SW 1271 (cell line): ENCODE measurements at places on chromosomes 3 and 15.

DNA sequence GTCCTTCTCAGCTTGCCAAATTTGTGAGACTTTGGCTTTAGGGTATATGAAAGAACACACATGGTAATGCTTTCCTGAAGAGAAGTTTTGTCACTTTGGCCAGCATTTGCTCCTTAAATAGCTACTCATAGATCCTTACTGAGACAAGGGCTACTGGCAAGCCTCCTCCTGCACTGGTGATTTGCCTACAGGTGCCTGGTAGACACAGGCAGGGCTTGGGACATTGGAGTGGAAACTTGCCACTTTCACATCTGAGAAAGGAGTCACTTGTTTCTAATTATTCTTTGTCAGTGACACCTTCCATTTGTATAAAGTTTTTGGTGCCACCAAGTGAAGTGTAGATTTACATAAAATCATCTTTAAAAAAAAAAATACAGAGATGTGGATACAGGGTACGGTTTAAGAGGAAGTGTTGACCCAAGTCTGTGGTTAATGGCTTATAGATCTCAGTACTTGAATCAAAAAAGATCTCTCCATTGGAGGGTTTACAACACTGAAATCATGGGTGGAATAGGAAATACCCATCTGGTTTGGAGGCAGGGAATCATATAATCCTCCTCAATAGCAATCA is 132.8 kb upstream of the GADL1 start:
- no peak for DNase-seq

DNA sequence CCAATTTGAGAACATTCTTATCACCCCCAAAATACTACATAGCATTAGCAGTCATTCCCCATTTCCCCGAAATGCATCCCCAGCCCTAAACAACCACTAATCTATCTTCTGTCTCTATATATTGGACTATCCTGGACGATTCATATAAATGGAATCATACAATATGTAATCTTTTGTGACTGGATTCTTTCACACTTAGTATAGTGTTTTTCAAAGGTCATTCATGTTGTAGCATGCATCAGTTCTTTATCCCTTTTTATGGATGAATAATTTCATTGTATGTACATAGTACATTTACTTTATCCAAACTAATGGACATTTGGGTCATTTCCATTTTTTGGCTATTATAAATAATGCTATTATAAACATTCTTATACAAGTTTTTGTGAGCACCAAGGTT is 27.5 kb upstream of the EIF1B start:
- no peak for DNase-seq

- DNase-seq: no peak
Observed at GRCh38 chr3:134149286-134149685, 101.4 kb downstream of the RYK start.

GRCh38 chr3:105858017-105858416 is 10.8 kb downstream of the CBLB start:
- DNase-seq: no peak

DNA sequence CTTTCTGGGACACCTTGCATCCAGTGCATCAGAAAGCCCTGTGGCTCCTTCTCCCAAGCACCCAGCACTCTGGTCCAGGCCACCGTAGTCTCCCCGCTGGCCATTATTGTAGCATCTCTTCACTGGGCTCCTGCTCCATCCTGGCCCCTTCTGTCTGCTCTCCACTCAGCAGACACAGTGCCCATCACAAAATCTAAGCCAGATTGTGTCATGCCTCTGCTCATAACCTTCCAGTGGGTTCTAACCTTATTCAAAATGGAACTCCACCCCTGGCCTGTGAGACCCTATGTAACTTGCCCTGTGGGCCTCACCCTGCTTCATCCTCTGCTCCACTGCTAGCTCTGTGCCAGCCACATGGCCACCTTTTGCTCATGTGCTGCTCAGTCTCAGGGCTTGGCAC is 31.7 kb upstream of the PRR23E start:
- no peak for DNase-seq

DNA sequence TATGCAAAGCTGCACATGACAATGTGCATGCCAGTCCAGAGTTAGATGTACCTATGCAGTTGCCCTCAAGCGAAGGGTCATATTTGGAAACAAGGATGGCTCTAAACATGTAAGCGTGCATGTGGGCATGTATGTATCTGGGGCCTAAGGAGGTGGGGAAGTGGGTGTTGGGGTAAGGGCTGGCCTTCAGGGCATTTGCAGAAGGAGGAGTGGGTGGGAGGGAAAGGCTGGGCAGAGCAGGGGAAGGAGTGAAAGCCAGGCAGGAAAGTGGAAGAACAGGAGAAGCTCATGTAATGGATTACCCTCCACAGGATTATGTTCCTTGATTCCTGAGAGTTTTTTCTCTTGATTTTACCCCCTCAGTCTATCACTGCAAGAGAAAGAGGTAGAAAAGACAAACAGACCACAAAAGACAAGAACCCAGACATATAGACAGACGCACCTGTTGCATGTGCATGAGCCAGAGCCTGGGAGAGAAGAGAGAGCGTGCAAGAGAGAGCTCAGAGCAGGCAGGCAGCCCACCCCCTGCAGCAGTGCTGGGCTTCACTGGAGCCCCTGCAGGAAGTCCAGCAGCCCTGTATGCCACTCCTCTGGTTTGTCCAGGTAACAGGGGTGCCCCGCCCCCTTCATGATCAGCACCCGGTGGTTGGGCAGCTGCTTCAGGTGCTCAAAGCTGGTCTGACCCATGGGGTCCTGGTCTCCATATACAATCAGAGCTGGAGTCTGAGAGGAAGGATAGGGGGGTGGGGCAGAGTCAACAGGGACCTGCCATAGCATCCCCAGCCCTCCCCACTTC is 1.8 kb upstream of the PCBP4 start:
- no peak for DNase-seq

DNA sequence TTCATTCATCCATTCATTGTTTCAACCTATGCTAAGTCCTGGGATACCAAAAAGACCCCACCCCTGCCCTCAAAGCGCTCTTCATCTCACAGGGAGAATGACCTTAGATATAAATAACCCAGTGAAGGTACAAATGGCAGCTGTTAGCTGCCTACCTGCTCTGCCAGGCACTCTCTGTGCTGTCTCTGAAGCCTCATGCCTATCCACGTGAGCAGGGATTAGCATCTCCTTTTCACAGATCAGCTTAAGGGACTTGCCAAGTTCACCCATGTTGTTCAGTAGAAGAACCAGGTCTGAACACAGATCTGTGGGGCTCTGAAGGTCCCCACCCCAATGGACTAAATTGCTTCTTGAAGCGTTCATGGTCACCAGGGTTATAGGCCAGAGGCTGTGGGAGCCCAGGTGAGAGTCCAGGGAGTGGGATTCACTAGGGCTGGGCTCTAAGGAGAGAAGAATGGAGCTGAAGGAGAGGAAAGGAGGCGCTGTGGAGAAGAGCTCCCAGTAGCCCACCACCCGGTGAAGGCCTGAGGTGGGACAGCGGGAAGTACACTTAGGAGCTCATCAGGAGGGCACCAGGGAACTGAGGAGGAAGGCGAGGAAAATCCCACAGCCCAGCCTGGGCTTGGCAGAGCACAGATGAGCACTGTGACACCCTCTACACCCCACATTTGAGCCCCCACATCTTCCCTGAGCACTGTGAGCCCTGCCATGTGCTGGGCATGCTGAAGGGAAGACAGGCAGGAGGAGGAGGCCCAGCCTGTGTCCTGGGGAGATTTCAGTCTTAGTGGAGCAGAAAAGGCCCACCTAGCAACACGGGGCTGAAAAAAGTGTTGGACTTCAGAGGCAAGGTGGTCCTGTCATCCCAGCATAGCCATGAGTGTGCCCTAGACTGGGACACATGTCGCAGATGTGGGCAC is 20.4 kb downstream of the RBP1 start:
- DNase-seq: no peak

DNA sequence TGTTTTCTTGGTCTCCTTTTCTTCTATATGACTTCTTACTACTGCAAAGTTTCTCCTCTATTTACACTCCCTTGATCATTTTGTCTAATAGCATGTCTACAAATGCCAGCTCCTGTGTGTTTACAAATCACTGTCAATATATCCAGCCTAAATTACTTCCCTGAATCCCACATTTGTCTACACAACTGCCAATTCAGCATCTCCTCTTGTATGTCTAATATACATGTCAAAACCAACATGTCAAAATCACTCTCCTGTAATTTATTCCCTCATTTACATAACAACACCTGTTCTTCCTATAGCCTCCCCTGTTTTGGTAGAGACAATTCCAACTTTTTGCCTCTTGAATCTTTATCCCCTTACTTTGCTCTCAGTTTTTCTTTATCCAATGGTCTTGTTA is 359.3 kb downstream of the PLOD2 start:
- DNase-seq: no peak

DNA sequence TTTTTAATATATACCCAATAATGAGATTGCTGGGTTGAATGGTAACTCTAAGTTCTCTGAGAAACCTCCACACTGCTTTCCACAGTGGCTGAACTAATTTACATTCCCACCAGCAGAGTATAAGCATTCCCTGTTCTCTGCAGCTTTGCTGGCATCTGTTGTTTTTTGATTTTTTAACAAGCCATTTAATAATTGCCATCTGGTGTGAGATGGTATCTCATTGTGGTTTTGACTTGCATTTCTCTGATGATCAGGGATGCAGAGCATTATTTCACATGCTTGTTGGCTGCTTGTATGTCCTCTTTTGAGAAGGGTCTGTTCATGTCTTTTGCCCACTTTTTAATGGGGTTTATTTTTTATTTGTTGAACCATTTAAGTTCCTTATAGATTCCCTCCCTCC is 75.0 kb upstream of the EPHB3 start:
- DNase-seq: no peak

DNA sequence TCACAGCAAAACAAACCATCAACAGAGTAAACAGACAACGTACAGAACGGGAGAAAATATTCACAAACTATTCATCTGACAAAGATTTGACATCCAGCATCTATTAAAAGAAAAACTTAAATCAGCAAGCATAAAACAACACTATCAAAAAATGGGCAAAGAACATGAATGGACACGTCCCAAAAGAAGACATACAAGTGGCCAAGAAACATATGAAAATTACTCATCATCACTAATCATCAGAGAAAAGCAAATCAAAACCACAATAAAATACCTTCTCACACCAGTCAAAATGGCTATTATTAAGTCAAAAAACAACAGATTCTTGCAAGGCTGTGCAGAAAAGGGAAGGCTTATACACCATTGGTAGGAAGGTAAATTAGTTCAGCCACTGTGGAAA is 13.7 kb upstream of the SERPINI2 start:
- no peak for DNase-seq

GRCh38 chr3:188133646-188134045 is 20.3 kb upstream of the LPP start:
- no peak for DNase-seq

GRCh38 chr3:161343540-161343939 is 27.8 kb downstream of the SPTSSB start:
- no peak for DNase-seq

- DNase-seq: no peak
Observed at GRCh38 chr3:109977897-109978296, 640.6 kb upstream of the DPPA4 start.

GRCh38 chr3:11553436-11554235 is 90.1 kb downstream of the VGLL4 start:
- no peak for DNase-seq

GRCh38 chr3:185470323-185470722 is 28.5 kb downstream of the TMEM41A start:
- no peak for DNase-seq

- no peak for DNase-seq
Observed at GRCh38 chr3:111944372-111944771, 34.5 kb upstream of the ABHD10 start.

DNA sequence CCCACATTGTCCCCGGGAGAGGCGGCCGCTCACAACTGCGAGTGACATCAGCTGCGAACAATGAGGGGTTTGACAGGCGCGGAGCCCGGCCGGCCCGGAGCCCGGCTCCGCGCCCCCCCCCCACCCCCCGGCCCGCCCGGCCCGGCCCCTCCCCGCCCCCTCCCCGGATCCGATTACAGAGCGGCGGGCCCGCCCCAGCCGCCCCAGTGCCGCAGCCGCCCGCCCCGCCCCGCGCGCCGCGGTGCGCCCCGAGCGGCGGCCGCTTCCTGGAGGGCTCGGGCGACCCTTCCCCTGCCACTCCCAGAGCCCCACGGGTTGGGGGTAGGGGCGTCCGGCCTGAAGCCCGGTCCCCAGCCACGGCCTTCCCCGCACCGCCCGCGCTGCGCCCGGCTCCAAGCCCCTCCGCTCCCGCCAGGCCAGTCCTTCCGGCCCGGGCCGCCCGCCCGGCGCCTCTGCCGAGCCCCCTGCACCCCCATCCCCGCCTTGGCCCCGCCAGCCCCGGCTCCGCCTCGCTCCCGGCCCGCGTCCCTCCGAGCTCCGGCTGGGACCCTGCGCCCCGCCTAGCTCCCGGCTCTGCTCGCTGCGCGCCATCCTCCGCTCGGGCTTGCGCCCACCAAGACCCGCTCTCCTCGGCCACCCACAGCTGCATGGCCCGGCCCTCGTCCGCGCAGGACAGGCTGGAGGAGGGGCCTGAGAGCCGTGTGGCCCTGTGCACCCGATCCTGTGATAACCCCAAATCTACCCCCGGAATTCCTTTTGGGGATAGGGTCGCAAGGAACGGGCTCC is at the start of gene PCBP4:
Gene PCBP4, minus strand, starts transcription at position 71 of the 786 bp plus-strand sequence. CDS start 6,214 bp downstream, outside the sequence.
- DNase-seq: no peak

- no peak for DNase-seq
Observed at GRCh38 chr15:52010633-52011595, 8.1 kb upstream of the MAPK6 start.

DNA sequence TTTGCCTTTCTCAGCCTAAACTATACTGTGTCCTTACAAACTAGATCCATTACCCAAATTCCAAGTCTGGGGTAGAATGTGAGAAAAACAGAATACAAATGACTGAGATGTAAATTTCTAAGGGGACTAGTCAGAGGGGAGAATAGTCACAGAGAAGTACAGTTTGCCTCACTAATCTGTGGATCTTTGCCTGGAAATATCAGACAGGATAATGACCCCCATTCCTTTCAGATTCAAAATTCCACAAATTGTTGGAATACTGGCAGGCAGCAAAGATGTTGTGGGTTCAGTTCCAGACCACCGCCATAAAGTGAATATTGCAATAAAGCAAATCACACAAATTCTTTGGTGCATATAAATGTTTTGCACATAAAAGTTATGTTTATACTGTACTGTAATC is 762.8 kb upstream of the NR2F2 start:
- no peak for DNase-seq

- DNase-seq: no peak
Observed at GRCh38 chr3:36192901-36193300, 187.4 kb upstream of the STAC start.

GRCh38 chr3:186360779-186361178 is 1.3 kb downstream of the DGKG start:
- DNase-seq: no peak

GRCh38 chr3:74331711-74332110 is 282.7 kb downstream of the CNTN3 start:
- no peak for DNase-seq

GRCh38 chr3:144708437-144708836 is 736.8 kb downstream of the DIPK2A start:
- DNase-seq: no peak

- DNase-seq: no peak
Observed at GRCh38 chr15:98581715-98582114, 66.6 kb upstream of the IGF1R start.

GRCh38 chr3:192061426-192061825 is 600.5 kb downstream of the PYDC2 start:
- DNase-seq: no peak

- no peak for DNase-seq
Observed at GRCh38 chr3:190972840-190973270, 110.4 kb upstream of the GMNC start.
